Cardiac septum (tissue), 1 donor: ENCODE measurements at places on chromosomes 3 and 15. TPM values are rescaled to one million over a fixed set of nuclear protein-coding genes. Genes with fewer than 3 reads are reported as not detected.

- no peak for DNase-seq
Observed at GRCh38 chr3:156920399-156920798, 94.2 kb downstream of the LEKR1 start.

DNA sequence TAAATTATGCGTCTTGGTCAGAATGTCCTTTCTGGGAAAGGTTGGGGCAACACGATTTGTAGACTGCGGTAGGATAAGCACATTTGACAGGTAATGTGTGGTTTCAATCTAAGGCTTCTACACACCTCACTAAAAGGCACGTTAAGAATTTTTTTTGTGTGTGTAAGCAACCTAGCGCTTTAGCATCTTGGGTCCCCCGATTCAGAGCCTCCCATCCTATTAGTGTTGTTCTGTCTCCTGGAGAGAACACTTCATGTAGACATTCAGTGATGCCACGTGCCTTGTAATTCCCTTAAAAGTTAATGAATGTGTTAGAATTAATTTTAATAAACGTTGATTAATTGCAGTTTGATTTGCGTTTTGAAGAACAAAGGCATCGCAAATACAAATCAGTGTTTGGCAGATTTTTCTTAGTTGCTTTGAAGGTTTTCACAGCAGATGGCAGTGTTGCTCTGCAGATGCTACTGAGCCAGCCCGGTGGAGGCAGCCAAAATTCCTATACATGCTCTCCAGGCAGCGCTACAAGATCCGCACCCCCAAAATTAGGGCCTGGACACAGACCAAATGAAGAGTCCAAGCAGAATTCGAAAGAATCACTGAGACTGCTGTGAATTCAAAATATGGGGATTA, 63.5 kb downstream of the OTOL1 start:
- DNase-seq = no peak

- no peak for DNase-seq
Observed at GRCh38 chr15:55669270-55669669, 73.7 kb downstream of the PRTG start.

DNA sequence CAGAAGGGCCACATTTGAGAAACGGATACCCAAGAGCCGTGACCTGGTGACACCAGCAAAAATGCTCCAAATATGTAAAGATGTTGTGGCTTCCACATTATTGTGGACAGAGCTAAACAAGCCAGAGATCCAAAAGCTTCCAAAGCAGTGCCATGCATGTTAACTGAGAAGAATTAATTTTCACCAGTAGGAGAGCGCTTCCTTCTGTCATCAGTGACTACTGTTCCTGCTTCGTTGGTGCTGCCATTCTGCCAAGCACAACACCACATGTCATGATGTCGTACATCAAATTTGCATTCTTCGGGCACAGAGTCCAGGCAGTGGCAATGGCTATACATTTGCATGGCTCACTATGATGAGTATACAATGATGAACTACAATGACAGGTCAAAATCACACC, 19.1 kb upstream of the CHST2 start:
- DNase-seq = no peak

The TM6SF1 gene
- total RNA-seq = 2.8 TPM

The POMGNT2 gene
- 15.5 TPM for total RNA-seq
